ENCODE measurements at places on chromosomes 3 and 15. TPM values are rescaled to one million over a fixed set of nuclear protein-coding genes. Genes with fewer than 3 reads are reported as not detected.

The TM4SF4 gene
- total RNA-seq = not detected

The SLC27A2 gene
- total RNA-seq = not detected

The BOC gene
- total RNA-seq = 3.6 TPM

The PAQR9 gene
- total RNA-seq = 2.2 TPM

The TRPM1 gene
- total RNA-seq = not detected

The PLIN1 gene
- 2.1 TPM for total RNA-seq

The GOLGA6L10 gene
- 0.91 TPM for total RNA-seq

The KCNAB1 gene
- total RNA-seq = 3.1 TPM

DNA sequence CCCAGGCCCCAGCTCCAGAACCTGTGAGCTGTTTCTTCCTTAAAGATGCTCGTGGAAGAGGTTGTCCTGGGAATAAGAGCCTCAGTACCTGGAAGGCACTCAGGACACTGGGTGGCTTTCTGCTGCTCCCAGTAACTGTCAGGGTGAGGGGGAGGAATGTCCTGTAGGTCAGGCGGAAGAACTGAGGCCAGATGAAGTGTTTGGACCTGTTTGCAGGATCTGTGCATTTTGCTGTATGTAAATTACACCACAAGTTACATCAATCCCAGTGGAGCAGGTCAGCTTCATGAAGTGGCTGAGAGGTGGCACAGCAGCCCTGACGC lies 27.1 kb downstream of the HDAC11 start:
- no peak for DNase-seq

GRCh38 chr3:54817628-54818027 lies 110.2 kb downstream of the LRTM1 start:
- no peak for DNase-seq

GRCh38 chr15:90479656-90480055 lies 50.1 kb upstream of the CRTC3 start:
- no peak for DNase-seq

DNA sequence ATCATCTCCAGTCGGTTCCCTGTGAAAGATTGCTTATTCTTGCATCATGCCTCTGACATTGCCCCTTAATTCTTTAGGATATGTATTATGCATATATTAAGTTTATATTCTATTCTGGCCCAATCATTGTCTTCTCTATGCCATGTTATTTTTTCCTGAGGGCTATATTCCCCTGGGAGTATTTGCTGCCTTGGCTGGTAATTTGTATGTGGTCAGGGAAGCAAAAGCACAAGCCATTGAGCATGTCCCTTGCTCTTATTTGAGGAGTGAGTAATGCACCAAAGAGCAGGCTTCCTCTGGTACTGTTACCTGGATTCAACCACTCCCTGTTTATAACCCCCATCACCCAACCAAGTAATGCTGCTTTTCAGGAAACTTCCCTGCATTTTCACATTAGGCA lies 36.3 kb downstream of the STAC start:
- DNase-seq = no peak

GRCh38 chr3:50575372-50575771 lies 6.0 kb downstream of the HEMK1 start:
- no peak for DNase-seq

- peak; percentile 50 for DNase-seq
Measured at GRCh38 chr15:90086868-90087268, 15.4 kb downstream of the IDH2 start.
